ENCODE measurements at places on chromosomes 13 and 19. TPM values are rescaled to one million over a fixed set of nuclear protein-coding genes. Genes with fewer than 3 reads are reported as not detected.

The MPHOSPH8 gene
- 23.4 TPM for total RNA-seq

The PRSS57 gene
- not detected for total RNA-seq

The PSG7 gene
- total RNA-seq = not detected

The IFNL1 gene
- total RNA-seq = not detected

The ANKLE1 gene
- total RNA-seq = not detected

The CYP2A6 gene
- not detected for total RNA-seq

The SELENOV gene
- not detected for total RNA-seq

The ERFL gene
- not detected for total RNA-seq

The ZNF66 gene
- 14.5 TPM for total RNA-seq

The MARK4 gene
- total RNA-seq = 12.5 TPM

The SHISA2 gene
- total RNA-seq = not detected
